Skeletal muscle cell (primary cell): ENCODE measurements at places on chromosomes 3 and 15.

GRCh38 chr3:128060473-128061381 lies 8.5 kb downstream of the SEC61A1 start:
- DNase-seq: peak; percentile 80

GRCh38 chr3:99700631-99701268 lies 62.4 kb downstream of the COL8A1 start:
- DNase-seq: peak; percentile 71

DNA sequence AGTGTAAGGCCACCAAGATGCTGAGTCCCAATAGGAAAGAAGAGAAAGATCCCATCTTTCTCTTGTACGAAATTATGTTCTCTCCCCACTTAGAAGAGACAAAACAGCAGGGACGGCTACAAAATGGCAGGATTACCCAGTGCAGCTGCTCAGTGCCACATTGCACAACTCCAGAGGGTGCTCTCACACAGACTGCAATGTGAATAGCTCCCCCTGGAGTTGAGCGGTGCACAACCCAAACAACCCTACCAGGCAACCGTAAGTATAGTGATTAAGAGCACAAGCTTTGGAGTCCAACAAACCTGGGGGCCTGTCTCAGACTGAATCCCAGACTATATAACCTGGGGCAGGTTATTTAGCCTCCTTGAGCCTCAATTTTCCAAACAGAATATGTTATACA lies 3.1 kb upstream of the BHLHE40 start:
- no peak for DNase-seq

- peak; percentile 47 for DNase-seq
These were observed 121.4 kb downstream of the FAM43A start for GRCh38 chr3:194806991-194807630.

GRCh38 chr15:22871481-22872086 lies 33.1 kb downstream of the NIPA2 start:
- no peak for DNase-seq
